ENCODE measurements at places on chromosomes 1 and 21.

DNA sequence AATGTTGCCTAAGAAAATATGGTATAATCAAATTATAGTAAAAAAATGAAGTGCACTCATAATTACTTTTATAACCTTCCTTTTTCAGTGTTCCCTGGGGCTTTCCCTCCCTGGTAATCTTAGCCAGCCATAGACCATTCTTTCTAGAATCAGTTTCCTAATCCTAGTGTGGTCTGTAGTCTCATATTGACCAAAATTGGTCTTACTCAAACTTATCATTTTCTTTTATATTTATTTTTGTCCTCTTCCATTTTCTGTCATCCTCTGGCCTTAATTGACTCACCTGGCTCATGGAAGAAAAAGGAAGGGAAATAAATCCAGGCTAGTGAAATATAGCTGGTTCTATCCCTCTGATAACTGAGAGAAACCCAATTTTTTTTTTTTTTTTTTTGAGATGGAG, 70.9 kb upstream of the BMP8A start:
- DNase-seq, result no peak

DNA sequence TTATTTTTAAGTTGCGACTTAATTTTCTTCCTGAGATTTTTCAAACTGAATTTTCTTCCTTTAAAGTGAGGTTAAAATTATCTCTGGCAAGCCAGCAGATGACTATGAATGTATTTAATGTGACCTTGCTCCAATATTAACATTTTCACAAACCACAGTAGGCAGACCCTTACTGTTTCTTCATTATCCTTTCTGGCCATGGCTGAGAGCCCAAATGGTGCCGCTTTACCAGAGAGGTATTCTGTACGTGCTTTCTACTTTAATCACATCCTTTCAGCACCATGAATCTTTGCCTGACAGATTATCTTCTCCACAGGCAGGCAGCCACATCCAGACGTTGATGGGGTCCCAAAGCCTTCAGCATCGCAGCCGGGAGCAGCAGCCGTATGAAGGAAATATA, 129.6 kb downstream of the LRRC40 start:
- no peak for DNase-seq

DNA sequence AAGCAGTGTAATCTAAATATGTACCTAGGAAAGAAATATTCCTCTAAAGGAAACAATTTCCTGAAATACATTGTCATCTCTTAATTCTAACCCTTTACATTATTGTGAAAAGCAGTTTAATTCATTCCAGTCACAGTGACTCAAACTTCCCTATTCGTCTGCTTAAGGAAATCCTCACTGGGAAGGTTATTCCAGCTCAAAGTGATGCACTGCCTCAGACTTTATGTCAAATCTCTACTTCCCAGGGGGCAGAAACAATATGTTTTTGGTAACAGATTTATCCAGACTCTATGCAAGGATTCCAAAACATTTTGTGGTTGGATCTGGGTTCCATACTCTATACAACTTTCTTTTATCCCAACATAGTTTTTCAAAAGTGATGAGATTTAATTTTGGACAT, 145.2 kb downstream of the NTMT2 start:
- DNase-seq, result no peak

- DNase-seq, result no peak
These were observed 16.1 kb upstream of the RCAN3 start for GRCh38 chr1:24486331-24487065.

DNA sequence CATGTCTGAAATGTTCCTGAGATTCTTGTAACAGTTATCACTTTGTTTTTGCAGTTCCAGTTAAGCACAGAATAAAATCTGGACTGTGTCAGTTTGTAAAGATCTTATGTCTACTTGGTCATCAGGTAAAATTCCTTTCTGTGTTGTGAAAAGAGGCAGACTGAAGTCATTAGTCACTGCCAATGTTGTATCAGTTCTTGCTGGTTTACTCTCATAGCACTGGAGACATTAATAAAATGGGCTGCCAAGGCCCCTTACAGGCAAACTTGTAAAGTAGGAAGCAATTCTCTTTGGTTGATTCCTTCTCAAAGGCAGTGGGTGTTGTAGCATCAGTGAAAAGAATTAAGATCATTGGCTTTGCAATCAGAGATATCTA, 61.4 kb upstream of the ST6GALNAC3 start:
- no peak for DNase-seq

GRCh38 chr1:156880473-156880872, 13.0 kb upstream of the PEAR1 start:
- DNase-seq, result no peak

DNA sequence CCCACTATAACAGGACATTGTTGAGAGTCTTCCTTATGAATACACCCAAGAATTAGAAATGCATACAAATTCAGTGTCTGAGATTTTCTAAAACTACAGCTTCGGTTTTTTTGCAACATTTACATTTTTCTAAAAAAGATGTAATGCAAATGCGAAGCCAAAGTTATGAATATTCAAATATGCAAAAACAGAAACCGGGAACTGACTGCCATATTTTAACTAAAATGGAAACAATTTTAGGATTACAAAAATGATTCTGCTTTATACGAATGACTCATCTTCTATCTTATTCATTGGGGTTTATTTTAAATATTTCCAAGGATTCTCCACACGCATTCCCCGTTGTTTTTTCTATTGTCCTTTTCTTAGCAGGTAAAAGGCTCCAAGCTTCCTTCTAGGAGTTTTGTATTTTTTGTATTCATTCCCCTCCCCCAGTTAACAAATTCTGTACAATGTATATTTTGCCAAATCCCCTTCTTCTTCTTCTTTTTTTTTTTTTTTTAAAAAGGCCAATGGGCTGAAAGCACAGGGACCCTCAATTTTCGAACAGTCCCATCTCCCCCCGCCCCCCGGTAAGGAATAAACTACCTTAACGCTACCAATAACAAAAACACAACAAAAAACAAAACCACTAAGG, 1.0 kb downstream of the ARPC5 start:
- no peak for DNase-seq
